Stimulated activated naive B cell treated with anti-CD40 and anti-IgM and Interleukin-4, amounts not matched to agents 10 μg/mL and 1 μg/mL and 100 μg/mL, for 72 hours (primary cell): ENCODE measurements at places on chromosomes 16 and 17.

GRCh38 chr16:75099738-75100602, 16.6 kb downstream of the LDHD start:
- no peak for DNase-seq

GRCh38 chr17:49260817-49261291, 30.3 kb upstream of the PHOSPHO1 start:
- no peak for DNase-seq

GRCh38 chr17:73838815-73839214, 194.6 kb upstream of the SDK2 start:
- no peak for DNase-seq

DNA sequence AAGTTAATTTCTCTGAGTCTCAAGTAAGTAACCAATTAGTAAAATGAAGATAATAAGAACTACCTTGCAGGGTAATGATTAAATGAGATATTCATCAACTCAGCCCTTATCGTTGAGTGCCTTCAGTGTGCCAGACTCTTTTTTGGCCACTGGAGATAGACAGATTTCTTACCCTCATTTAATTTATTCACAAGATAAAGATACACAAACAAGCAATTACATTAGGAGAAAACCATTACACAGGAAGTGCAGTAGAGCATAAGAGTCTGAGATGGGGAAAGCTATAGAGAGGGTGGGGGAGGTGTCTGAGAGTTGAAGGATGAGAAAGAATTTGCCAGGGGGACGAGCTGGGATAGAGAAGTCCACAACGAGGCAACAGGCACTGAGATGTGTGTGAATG, 72.5 kb upstream of the BCAR1 start:
- DNase-seq, result no peak

- no peak for DNase-seq
Measured at GRCh38 chr17:45225051-45225700, 3.5 kb downstream of the FMNL1 start.

- DNase-seq, result no peak
Measured at GRCh38 chr17:43314611-43315011, 80.8 kb upstream of the RNU2-1 start.

DNA sequence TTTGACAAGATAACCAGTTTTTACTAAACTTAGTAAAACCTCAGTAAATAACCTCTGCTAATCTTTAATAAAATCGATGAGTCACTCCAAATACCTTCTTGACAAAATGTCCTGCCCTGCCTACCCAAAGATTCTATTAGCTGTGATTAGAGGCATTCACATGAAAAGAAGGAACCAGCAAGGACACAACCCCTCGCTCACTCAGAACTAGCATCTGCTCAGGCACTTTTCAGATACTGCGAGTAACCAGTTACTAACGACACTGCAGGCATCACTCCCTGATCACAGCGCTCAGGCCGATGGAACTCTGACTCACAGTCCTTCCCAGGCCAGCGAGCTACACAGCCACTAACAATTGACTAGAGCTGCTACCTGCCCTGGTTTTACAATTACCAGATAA, 24.3 kb downstream of the PELP1 start:
- no peak for DNase-seq

GRCh38 chr16:27679899-27680298, 130.0 kb downstream of the KATNIP start:
- DNase-seq, result no peak

- no peak for DNase-seq
Measured at GRCh38 chr16:51402785-51403184, 251.7 kb upstream of the SALL1 start.

DNA sequence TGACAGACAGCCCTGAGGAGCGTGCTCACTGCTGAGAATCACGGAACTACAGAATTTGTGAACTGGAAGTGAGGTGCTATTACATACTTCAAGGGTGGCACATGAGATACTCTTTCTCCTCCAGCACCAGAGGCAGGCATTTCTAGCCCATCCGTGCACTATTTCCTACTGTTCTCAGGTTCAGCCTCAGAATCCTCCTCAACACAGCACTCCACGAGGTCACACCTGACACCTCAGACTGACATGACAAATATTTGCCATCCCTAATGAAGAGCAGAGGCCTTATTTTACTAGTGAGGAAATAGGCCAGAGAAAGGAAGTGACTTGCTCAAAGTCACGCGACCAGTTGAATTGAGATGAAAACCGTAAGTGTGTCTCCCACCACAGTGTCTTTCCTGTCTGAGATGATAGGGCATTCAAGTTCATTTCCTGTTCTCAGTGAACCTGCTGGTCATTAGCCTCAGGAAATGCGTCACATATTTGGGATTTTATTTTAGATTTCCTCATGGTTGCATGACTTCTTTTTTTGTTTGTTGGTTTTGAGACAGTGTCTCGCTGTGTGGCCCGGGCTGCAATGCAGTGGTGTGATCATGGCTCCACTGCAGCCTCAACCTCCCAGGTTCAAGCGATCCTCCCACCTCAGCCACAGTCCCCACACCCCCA, 23.6 kb downstream of the SEZ6 start:
- DNase-seq, result peak; percentile 51

GRCh38 chr17:12180644-12181261, 160.1 kb downstream of the MAP2K4 start:
- DNase-seq, result no peak

GRCh38 chr17:44000141-44000860, 4.1 kb upstream of the NAGS start:
- DNase-seq, result no peak

DNA sequence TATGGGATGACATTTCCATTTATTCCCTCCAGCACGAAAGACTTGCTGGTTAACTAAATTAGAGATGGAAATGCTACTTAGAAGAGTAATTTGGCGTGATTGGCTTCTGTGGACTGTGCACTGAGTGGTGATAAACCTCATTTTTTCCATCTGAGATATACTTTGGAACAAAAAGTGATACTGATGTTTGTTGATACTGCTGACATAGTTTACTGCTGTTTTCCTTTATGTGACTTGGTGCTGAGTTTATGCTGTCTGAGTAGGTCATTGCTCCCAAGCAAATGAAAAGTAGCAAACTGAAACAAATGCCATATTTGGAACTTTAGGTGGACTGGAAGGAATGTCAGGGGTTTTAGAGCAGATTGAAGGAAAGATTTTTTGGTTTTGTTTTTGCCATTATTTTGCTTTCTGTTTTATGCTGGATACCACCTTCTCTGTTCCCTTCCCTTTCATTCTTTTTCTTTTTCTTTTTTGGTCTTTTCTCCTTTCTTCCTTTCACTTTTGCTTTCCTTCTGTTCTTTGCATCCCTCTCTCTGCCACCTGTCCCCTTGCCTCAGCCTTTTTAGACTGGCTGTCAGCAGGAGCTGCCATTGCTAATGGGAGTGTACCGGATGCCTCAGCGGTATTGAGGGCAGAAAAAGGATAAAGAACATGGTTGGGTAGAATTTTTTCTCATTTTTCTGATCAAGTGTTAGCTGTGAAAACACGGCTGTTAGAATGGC, 41.8 kb downstream of the NUP93 start:
- DNase-seq, result no peak

DNA sequence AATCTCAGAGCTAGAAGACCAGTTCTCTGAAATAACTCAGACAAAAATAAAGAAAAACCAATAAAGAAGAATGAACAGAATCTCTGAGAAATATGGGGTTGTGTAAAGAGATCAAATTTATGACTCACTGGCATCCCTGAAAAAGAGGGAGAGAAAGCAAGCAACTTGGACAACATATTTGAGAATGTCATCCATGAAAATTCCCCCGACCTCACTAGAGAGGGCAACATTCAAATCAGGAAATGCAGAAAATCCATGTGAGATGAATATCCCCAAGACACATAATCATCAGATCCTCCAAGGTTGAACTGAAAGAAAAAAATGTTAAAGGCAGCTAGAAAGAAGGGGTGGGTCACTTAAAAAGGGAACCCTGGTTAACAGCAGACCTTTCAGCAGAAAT, 32.1 kb downstream of the TANC2 start:
- no peak for DNase-seq

- DNase-seq, result no peak
Measured at GRCh38 chr16:48546774-48547173, 63.2 kb downstream of the N4BP1 start.

GRCh38 chr17:49741692-49742076, 22.2 kb downstream of the FAM117A start:
- DNase-seq, result no peak

GRCh38 chr17:42378959-42379594, 9.2 kb downstream of the STAT3 start:
- no peak for DNase-seq

DNA sequence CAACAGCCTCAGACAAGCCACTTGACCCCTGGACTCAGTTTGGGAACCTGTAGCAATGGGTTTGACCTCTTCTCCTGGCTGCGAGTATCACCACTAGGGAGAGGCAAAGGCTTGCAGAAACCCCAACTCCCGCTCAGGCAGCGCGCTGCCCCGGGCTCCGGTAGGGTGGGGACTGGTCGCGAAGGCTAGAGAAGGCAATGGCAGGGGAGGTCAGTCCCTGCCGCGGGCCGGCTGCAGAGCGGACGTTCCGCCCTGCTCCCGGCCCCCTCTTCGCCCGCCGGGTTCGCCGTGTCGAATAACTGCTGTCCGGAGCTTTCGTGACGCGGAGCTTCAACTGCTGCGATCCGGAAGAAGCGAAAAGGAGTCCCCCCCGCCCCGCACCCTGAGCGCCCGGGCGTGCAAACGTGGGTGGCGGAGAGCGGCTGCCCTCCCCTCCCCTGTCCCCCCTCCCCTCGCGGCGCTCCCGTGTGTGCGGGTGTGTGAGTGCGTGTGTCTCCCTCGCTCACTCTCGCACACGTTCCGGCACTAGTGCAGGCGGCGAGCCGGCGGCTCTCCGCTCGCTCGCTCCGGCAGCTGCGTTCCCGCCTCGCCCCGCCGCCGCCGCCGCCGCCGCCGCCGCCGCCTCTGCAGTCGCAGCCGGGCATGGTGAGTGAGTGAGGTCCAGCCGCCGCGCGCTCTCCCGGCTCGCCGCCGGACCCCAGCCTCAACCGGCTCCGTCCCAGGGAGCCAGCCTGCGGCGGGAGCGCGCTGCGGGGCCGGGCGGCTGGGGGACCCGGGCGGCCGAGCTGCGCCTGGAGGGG, 772 bp upstream of the SHISA6 start:
- no peak for DNase-seq

DNA sequence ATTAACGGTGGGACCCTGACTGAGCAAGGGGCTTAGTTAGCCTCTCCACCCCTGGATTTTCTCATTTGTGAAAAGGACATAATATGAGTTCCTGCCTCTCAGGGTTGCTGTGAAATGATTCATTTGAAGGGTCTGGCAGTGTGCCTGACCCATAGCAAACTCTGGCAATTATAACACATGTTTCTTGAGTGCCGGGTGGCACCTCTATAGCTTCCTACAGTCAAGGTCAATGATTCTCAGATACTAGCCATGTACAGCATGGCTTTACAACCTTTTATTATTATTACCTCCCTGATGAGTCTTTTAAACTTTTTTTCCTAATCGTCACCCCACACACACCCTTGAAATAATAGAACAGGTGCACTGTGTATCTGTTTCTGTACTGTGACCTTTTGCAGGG, 42.1 kb downstream of the TMEM114 start:
- no peak for DNase-seq

DNA sequence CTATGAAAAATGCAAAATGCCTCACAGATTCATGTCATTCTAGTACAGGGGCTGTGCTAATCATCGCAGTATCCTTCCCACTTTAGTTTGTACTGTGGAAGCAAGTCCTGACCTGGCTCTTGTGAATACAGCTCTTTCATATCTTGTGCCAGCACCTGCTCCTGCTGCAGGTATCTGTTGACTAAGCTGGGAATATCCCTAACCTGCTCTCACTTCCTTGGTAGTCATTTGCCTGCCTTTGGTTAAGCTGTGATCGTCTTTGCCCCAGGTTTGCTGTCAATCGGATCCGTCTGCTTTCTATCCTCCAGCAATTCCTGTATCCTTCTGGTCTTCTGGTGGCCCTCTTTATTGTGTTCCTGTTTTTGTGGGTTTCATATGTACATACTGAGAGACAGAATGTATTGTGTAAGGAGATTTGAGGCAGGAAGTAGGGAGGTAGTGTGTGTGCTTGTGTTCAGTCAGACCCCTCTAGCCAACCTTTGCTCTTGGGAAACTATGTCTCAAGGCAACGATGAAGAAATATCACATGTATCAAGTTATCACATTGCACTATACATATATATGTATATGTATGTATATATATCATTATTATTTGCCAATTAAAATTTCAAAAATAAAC, 7.7 kb upstream of the GINS3 start:
- no peak for DNase-seq

DNA sequence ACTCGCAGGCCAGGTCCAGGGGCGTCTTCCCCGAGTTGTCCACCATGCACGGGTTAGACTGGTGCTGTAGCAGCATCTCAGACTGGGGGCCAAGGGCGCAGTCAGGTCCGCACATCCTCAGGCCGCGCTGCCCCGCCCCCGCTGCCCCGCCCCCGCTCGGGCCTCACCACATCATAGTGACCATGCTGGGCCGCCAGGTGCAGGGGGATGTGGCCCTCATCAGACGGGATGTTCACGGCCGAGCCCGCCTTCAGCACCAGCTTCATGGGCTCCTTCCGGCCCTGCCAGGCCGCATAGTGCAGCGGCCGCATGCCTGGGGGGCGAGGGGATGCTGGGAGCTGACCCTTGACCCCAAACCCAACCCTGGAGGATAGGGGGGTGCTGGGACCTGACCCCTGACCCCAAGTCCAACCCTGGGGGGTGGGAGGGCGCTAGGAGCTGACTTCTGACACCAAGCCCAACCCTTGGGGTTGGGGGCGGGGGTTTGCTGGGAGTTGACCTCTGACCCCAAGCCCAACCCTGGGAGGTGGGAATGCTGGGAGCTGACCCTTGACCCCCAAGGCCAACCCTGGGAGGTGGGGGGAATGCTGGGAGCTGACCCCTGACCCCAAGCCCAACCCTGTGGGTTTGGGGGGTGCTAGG, 7.0 kb downstream of the CASKIN1 start:
- no peak for DNase-seq

DNA sequence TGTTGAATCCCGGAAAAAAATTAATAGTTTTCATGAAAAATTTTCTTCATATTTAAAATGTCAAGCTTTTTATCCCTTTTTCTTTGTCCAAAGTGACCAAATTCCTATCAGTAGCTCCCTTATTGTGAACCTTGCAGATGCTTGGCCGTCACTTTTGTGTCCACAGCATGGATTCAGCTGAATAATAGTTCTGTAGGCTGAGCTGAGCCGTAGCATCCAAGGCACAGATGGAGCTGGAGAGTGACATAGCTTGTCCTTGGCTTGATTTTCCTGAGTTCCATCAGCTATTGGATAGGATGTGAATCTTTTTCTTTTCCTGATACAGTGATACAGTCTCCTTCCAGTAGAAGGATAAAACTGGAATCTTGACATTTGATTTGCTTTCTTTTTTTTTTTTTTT, 3.6 kb downstream of the NUP85 start:
- no peak for DNase-seq

DNA sequence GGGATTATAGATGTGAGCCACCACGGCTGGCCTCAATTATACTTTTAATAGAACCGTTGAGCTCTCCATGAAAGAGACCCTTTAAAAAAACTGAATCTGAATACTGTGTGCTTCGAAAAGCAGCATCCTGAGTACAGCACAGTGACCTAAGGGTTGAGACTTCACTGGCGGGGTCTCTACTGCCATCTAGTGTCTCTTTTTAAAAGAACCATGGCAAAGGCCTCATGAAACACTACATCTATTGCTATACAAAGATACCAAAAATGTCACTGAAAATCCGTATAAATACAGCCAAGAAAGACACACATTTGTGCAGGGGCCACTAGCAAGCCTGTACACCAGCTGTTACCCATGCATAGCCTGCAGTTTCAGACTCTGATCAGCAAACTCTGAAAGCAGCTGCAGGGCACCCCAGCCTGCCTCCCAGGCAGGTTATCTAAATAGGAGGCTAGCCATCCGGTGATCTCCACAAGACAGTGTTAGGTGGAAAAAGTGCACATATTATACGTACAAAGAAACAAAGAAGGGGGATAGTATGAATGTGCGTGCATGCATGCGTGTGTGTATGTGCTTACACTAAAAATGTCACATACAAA, 35.3 kb downstream of the NPLOC4 start:
- DNase-seq, result peak; percentile 28
